GM18507 (cell line): ENCODE measurements at places on chromosomes 3 and 15.

DNA sequence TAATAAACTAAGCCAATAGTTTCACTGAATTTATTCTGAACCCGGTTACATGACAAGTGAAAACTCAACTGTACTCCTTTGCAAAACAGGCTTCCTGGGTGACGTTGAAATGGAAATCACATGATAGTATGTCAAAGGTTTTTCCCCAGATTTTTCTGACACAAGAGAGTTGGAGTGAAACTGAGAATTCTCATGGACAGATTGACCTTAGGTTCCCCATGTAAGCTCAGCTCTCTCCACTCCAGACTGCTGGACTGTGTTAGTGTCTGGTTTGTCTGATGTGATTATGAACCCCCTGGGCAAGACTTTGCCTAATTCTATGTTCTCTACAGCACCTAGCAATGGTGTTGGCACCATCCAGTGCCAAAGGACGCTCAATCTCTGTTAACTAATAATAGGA is 219.7 kb upstream of the COL8A1 start:
- DNase-seq = no peak

- DNase-seq = no peak
These were observed 1.2 kb downstream of the BNC1 start for GRCh38 chr15:83283138-83283812.

DNA sequence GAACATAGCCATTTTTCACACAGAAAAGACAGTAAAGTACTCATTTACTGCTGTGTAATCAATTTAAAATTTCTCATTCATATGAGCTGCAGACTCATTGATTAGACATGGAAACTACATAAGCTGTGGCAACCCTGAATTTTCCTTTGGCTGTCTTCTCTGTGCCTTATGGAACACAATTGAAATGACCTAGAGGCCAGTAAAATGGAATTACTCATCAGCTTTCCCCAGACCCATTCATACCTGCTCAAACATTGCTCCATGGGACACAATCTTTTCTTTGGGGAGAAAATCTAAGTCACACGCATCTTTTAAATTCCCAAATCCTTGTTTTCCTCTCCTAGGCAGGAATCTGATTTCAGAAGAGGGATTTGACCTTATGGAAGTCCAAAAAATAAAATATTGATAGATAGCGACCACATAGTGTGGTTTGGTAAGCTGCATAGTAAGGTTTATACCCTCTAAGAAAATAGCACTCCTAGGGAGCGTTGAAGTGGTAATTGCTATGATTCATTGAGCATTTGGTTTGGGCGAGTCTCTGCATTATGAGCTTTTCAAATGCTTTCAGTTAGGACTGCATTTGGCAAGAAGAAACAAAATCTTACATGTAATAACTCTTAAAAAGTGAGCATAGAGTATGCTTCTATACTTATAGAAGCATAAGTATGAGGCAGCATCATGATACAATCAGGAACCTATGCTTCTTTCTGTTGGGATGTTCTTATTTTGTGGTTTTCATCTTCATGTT is 243.4 kb upstream of the GADL1 start:
- no peak for DNase-seq

DNA sequence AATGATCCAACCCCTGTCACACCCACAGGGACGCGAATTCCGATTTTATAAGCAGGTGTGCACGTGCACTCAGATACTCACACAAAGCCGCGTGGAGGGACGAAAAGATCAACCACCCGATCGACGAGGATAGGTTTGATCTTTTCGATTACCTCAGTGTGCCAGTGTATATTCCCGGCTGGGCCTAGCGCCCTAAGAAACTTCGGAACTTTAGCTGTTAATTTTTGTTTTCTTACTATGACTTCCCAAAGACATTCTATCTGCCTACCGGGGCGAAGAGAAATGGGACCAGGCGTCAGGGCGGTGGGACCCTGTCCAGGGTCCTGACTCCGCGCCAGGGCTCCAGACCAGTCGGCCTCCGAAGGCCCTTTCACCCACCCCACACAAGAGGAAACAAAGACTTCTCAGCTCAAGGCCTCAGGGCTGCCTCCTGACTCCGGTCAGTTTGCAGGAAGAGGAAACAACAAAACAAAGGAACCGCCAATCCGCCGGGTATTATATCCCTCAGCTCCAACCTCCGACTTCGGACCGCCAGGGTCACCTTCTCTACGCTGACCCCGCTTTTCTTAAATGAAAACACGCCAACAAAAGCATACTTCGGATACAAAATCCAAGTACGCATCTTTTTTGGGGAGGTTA is 6.8 kb downstream of the ONECUT1 start:
- DNase-seq = no peak

DNA sequence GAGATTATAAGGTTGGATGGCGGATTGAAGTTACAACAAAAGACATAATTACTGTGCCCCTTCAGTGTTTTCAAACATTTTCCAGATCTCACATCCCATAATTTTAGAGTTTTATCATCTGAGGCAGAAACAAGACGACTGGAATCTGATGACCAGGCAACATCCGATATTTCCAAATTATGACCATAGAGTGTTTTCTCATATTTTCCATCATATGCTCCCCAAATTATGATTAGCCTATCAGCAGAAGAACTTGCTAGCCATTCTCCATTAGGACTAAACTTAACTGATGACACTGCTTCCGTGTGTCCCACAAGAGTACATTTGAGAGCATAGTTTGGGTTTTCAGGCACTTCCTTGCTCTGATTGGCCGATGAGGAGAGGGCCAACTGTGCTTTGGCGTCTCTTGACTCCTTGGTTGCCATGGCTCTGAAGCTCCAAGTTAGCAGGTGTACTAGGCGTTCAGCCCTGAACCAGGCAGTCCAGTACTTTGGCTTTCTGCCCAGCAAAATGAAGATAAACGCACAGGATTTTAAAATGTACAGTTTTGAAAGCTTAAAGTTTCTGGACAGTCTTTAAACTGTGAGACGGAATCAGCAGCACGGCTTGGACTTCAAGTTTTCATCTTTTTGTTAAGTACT is 638 bp downstream of the WDR5B start:
- DNase-seq = peak; percentile 43

- no peak for DNase-seq
These were observed 128.3 kb upstream of the BHLHE40 start for GRCh38 chr3:4850928-4851265.

DNA sequence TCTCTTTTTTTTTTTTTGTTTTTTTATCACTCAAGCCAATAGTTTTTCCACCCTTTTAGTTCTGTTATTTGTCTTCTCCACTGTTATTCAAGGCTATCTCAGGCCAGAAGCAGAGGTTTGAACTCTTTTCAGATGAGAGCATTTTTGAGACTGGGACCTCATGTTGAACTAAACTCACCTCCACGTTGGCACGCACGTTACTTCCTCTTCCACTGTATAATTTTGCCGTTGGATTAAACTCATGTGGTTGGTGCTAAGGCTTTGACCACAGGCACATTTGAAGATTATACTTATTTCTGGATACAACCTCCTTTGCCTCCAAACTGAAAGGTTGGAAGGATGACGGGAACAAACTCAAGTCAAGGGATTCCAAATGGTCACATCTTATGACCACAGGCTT is 501.3 kb upstream of the TPRG1 start:
- no peak for DNase-seq

DNA sequence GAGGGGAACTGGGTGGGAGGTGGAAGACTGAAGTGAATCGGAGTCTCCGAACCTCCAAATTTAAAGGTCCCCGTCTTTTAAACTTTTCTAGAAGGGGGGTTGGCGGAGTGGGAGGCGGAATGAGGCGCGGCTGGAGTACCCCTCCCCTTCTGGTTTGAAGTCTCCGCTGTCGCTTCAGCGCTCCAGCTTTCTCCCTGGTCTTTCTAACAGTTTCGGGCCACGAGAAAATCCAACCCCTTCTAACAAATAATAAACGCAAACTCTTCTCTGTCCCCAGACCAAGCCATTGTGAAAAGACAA is 2.5 kb upstream of the MECOM start:
- DNase-seq = no peak

GRCh38 chr3:158909870-158910269 is 108.0 kb downstream of the MFSD1 start:
- DNase-seq = no peak

DNA sequence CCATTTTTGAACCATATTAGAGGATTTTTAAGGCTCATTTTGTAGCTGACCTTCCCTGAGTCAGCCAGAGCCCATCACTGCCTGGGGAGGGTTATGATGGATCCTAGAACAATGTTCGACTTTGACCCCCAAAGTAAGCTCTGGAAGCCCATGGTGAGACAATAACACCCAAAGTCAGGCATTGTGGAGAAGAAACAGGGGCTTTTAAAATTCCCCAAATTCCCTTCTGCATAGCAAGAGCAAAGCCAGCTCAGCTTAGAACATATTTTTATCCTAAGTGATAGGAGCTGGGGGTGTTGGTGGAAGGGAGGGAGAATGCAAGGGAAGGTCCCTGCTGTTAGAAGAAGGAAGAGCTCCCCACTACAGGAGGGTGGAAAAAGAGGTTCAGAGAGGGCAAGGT is 4.0 kb downstream of the ITGA11 start:
- DNase-seq = no peak

GRCh38 chr3:114624571-114625181 is 330.8 kb downstream of the TIGIT start:
- no peak for DNase-seq

GRCh38 chr3:152047465-152047864 is 174.0 kb downstream of the SUCNR1 start:
- DNase-seq = no peak

DNA sequence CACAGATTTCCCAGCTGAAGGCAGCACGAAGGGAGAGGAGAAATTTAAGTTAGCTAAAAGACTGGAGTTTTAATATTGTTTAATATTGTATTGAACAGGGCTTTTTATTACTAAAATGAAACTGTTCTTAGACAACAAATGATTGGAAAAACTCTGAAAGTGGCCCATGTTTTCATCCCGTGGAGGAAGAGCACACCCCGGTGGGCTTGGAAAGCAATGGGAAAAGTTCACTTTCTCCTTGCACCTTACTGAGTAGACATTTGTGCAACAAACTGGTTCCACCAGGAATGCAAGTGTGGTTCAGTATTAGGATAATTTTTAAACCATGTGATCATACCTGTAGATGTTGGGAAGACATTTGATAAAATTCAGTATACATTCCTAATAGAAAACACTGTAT is 8.2 kb upstream of the ESYT3 start:
- no peak for DNase-seq

DNA sequence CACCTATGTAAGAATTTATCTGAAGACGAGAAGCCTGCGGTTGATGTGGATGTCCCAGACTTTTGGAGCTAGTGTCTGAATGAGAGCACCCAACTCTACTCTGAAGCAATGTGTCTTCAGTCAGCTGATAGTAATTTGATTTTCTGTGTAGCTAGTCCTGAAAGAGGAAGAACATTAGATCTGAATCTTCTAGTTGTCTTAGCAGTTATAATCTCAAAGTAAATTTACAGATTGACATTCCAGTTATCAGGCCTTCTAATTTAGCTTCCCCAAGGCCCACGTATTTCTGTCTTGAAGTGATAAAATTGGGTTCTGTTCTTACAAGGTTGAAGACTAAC is 1.5 kb downstream of the TCAIM start:
- DNase-seq = no peak

DNA sequence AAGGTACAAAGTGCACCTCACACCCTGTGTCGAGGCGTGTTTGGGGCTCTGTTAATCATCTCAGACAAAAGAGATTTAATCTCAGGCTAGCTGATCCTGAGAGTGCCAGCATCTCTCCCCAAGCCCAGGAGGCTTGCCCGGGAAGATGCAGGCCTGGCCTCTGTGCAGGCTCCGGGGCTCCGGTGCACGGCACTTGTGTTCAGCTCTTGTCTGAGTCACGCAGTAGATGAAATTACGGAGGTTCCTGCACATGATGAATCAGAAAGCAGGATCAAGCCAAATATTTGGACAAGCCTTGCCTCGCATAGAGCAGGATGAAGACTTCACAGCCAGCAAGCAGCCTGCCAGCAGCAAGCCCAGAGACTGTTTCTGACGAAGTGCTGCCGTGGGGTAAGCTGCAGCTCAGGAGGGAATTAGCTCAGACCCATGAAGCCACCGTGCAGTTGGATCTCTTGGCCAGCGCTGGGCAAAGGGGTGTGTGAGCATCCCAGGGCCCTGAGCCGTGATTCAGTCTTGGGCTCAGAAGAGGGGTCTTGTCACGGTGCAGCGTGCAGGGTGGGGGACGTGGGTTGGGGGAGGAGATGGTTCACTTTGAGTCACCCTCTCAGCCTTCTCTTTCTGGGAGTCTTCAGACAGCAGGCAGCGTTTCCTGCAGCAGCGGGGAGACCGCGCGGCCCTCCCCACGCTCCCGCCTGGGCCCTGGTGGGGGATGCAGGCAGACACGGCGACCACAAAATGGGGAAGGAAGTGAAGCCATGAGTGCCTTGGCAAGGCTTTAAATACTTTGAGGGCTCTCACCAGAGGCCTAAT is 89.2 kb upstream of the MEF2A start:
- DNase-seq = no peak

DNA sequence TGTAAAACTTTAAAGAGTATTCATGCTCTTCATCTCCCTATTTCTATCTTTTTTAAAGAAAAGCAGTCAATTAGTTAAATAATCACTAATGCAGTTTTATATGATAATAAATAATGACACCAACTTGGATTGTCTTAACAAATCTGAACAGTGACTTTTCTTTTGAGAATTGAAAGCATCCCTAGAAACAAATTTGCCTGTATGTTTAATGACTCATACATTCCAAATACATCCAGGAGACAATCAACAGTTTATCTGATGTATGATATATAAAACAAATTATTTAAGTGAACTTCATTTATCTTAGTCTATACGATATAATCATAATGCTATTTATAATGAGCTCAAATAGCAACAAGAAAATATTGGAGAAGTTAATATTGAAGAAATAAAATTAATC is 78.0 kb downstream of the ALCAM start:
- DNase-seq = no peak

DNA sequence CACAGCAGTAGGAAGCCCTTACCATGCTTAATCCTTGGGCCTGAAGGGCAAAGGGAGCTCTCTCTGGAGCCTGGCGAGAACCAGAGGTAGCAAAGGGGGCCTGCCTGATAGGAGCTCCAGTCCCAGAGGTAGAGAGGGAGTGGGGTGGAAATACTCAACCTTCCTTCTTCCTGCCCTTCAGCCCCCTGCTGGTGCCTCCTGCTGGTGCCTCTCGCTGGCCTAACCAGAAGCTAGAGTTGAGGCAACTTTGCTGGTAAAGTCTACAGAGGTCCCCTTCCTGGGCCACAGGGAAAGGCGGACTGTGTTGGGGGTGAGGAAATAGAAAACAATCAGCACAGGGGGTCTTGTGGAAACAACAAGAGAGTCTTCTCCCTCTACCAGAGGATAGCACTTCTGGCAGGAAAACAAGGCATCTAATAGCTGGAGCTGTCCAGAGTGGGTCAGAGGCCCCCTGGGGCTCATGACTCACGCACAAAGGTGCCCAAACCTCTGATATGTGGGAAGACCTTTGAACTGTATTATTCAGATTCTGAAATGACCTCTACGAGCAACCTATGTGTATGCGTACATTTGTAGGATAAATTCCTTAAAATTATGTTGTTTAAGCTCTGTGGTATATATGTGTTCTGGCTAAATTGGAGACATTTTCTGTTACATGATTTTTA is 133.9 kb downstream of the LRRC28 start:
- no peak for DNase-seq

GRCh38 chr3:105345156-105345555 is 21.6 kb upstream of the ALCAM start:
- DNase-seq = no peak
